Fibroblast of skin of left quadriceps (primary cell): ENCODE measurements at places on chromosomes 2 and 18.
A peak's percentile ranks its signal among the peaks of the same experiment; 100 is the strongest.

GRCh38 chr2:180959787-180960186 is 20.6 kb upstream of the UBE2E3 start:
- no peak for DNase-seq

DNA sequence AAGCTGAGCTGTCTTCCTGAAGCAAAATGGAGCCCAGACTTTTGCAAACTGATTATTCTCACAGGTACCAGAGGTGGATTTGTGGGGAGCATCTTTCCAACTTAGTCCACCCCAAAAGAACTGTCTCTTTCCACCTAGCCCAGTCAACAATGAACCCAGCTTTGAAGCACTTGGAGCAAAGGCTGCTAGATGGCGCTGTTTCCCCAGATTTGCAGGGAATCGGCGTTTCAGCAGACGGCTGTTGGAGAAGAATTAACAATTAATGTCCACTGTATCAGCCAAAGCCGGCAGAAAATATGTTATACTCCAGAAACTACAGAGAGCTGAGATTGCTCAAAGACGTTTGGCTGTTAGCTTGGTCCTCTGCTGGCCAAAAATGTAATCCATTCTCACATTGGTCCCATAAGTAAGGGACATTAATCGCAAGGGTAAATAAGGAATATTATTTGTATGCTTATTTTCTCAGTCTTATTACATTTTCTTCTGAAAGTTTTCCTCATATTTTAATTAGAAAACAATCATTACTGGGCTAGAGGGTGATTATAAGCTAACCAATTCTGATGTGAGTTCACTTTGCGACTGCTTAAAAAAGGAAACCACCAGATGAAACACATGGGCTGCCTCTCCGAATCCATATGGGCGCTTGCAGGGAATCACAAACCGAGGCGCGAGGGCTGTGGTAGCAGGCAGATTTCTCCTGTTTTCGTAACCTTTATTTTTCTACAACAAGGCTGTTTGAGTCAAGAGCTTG is 423.8 kb upstream of the MEX3C start:
- peak; percentile 21 for DNase-seq

- DNase-seq, result no peak
Observed at GRCh38 chr2:197196541-197197180, 113.9 kb downstream of the ANKRD44 start.

DNA sequence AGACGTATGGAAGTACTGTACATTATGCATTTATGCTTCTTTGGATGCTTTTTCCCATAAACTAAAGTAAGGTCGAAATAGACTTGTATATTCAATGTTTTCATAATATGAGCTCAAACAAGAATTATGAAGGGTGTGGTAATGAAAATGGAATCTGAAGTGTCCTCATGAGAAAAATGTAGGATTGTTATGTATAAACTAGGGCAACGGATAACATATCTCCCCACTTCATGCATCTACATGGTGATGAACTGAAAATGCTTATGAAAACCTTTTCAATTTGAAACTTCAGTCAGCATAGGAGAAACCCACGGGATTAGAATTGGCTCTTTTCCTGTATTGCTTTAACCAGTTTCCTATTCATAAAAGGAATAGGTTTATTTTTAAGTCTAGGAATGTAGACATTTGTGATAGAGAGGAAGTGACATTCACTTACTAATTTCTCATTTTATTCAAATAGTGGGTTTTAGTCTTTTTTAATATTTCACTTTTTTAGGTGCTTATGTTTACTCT is 608.2 kb upstream of the GCFC2 start:
- no peak for DNase-seq

GRCh38 chr18:36818652-36819051 is 10.2 kb downstream of the TPGS2 start:
- no peak for DNase-seq

DNA sequence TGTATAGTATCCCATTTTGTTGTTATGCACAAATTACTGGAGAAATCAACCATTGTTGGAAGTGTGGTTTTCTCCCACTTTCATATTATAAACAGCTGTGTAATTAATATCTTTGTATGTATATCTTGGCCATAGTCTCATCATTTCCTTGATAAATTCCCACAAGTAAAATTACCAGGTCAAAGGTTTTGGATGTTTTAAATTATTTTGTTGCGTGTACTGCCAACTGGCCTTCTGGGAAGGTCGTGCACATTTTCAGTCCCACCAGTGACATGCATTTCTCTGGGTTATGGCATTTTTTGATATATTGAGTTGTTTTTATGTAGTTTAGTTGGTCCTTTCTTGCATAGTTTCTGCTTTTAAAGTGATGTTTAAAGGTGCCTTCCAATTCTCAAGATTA is 41.5 kb downstream of the TSHZ1 start:
- DNase-seq, result no peak

DNA sequence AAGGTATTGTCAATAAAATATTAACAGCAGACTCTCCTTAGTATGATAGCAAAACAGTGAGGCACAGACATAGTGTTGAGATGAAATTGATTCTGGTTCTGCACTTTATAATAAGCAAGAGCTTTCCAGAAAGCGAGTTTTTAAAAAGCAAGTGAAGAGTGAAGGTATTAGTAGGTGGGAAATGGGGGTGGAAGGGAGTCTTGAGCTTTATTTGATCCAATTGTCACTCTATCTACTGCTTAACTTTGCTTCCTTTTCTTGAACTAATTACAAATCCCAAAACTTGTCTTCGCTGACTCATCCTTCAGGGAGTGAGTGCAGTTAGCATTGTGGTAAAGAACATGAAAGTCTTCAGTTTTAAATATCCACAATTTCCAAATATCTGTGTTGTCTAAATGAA is 120.6 kb upstream of the BOD1L2 start:
- DNase-seq, result peak; percentile 11

GRCh38 chr2:144666032-144666431 is 146.1 kb upstream of the ZEB2 start:
- no peak for DNase-seq

DNA sequence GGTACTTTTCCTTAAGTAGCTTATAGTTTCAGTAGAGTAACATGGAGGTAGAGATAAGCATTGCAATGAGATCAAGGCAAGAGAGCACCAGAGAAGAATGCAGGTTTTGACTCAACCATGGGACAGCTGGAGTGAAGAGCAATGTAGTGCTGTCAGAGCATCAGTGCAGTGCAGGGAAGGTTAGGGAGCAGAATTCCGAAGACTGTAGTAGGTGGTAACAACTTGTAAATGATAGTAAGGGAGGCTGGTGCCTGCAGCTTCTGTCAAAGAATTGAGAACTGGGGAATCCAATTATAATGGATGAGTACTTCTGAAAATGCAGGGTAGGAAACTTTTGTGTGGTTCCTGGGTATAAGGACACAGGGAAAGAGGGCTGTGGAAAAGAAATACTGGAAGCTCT is 183.2 kb downstream of the KCNS3 start:
- no peak for DNase-seq
